CD4-positive, alpha-beta T cell treated with Interleukin-2 at 100 ng/mL for 4 hours (primary cell): ENCODE measurements at places on chromosomes 12 and 14.

GRCh38 chr14:54784657-54785056 lies 118.0 kb downstream of the GCH1 start:
- no peak for DNase-seq

GRCh38 chr14:70525691-70526090 lies 9.1 kb downstream of the ADAM20 start:
- DNase-seq, result no peak

GRCh38 chr14:104378698-104379113 lies 200.9 kb upstream of the C14orf180 start:
- DNase-seq, result no peak

GRCh38 chr12:6646276-6647082 lies 753 bp downstream of the ACRBP start:
- no peak for DNase-seq

DNA sequence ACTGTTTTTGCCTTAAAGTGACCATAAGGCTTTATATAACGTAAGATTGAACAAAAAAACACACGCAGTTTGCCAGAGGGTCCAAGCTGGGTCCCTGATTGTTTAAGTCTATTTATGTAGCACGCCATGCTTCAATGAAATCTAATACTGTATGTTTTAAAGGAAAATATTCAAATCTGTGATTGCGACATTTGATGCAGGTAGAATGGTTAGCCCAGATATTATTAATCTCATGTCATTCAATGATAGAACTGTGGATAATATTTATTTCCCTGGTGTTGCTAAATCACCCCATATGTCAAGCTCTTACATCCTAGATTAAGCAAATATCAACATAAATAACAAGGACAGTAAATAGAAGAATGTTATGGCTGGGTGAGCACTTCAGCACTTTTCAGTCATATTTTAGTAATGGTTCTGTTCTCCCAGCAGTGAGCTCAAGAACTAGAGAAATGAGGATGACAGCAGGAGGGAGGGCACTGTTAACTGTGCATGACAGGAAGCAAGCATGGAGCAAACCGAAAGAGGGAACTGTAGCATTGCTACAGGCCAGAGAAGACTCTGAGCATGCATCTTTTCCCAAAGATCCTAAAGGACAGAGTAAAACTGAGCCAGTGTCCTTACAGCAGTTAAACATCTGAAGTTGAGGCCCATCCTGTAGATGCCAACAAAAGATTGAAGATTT lies 465.7 kb upstream of the MGAT4C start:
- no peak for DNase-seq

GRCh38 chr14:22071006-22071405 lies 397.4 kb upstream of the OR4E1 start:
- DNase-seq, result peak; percentile 32

GRCh38 chr12:20369305-20370013 lies 1.1 kb downstream of the PDE3A start:
- DNase-seq, result no peak

DNA sequence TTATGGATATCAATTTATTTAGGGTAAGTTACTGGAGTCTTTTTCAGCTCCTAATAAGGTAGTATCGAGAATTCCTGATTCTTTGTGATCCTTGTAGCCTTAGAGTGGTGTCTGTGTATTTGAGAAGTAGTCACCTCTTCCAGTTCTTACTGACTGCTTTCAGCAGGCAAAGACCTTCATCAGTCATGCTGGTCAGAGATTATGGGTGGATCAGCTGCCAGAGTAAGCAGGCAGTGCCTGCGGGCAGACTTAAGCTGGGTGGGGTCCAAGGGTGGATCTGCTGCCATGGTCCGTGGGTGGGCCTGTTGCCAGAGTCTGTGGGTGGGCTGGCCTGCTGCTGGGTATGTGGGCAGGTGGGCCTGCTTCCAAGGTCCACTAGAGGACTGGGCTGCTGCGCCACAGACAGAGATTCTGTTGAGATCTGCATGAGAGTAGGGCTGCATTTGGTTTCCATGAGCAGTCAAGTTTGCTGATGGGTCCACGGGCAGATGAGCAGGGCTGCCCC lies 188.7 kb downstream of the ANO2 start:
- DNase-seq, result no peak

- DNase-seq, result no peak
Measured at GRCh38 chr14:19799880-19800279, 3.7 kb upstream of the OR4N2 start.

- no peak for DNase-seq
Measured at GRCh38 chr12:20410734-20411133, 42.4 kb downstream of the PDE3A start.

- DNase-seq, result no peak
Measured at GRCh38 chr14:31508135-31508534, 20.3 kb upstream of the GPR33 start.

DNA sequence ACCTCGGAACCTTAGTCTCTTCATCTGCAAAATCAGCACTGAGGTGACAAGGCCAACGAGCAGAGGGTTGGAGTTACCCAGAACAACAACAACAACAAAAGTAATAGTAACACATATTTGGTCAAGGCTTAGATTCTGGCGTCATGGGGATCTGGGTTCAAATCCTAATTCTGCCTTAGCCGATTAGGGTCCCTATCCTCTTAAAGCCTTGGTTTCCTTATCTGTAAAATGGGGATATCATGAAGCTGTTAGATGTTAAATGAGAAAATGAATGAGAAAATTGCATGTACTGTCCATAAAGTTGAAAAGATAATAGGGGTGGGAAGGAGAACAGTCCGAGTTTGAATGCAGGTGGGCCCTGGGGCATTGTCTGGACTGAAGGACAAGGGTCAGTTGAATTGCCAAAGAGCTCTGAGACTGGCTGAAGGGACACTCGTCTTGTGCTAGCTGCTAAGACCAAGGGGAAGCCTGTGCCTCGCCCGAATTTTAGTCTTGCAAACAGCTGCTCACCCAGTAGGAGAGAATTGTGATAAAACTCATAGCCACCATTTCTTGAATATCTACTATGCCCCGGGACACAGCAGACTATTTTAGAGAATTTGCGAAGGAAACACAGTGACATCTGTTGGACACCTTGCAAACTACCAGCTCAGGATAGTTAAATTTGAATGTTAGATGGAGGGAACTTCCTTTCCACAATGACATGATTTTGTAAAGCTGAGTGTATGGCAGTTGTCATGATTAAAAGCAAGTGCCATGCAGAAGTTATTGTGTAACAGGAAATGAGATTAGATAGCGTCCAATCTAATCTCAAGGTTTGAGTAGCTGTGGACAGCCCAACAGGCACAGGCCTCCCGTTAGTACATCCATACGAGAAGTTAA lies 6.8 kb upstream of the HNF1A start:
- DNase-seq, result peak; percentile 67

GRCh38 chr12:7729746-7730145 lies 17.4 kb downstream of the CLEC4C start:
- no peak for DNase-seq

- DNase-seq, result peak; percentile 55
Measured at GRCh38 chr12:110689281-110690126, 589 bp upstream of the HVCN1 start.

DNA sequence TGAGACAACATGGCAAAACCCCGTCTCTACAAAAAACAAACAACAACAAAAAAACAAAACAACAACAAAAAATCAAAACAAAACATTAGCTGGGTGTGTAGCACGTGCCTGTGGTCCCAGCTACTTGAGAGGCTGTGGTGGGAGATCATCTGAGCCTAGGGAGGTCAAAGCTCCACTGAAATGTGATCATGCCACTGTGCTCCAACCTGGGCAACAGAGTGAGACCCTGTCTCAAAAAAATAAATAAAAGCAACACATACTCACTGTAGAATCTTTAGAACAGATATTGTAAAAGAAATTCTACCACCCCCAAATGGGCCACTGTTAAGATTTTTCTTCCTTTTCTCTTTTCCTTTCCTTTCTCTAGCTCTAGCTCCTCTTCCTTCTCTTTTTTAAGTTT lies 26.3 kb downstream of the SLC38A1 start:
- no peak for DNase-seq

- no peak for DNase-seq
Measured at GRCh38 chr12:123559468-123559867, 24.9 kb upstream of the TMED2 start.

DNA sequence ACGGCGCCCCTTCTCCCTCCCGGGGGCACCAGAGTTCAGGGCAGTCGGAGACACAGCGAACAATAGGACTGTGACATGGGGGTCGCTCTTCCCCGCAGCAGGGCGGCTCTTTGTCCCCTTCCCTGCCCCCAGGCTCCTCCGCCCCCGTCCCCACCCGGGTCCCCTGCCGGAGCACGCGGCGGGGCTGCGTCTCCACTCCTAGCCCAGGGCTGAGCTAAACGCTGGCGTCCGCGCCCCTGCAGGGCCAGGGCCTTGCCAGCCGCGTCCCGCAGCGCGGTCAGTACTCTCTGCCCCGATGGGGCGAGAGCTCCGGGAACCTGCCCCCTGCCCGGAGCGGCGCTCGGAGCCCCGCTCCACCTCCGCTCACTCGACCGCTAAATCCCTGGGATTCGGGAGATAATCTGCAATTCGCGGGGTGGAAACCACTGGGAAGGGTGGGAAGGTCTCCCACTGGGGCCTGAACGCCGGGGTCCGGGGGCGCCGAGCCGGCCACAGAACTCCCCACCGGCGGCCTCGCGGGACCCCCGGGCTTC lies 825 bp upstream of the CCDC85C start:
- DNase-seq, result no peak
